C1 segment of cervical spinal cord (tissue), 14 donors: ENCODE measurements at places on chromosomes 5 and 9.

DNA sequence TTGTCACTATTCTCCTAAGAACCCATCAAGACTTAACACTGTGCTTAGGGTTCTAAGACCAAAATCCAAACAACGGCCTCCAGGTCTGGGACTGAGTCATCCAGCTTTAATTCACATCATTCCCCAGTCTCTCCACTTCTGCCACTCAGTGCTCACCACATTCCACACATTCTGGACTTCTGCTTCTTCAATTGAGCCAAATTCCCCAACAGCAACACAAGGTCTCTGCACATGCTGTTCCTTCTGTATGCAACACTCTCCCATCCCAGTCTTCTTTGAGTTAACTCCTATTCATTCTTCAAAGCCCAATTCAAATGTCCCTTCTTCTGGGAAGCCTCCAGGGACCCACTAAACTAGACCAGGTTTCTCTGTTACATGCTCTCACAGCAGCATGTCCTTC is 97.8 kb downstream of the GPR21 start:
- no peak for DNase-seq

- DNase-seq = no peak
These were observed 3.7 kb downstream of the SEMA4D start for GRCh38 chr9:89494199-89494598.

GRCh38 chr5:117082977-117083376 is 508.4 kb upstream of the SEMA6A start:
- DNase-seq = no peak

GRCh38 chr9:119801311-119801710 is 432.1 kb upstream of the BRINP1 start:
- no peak for DNase-seq

DNA sequence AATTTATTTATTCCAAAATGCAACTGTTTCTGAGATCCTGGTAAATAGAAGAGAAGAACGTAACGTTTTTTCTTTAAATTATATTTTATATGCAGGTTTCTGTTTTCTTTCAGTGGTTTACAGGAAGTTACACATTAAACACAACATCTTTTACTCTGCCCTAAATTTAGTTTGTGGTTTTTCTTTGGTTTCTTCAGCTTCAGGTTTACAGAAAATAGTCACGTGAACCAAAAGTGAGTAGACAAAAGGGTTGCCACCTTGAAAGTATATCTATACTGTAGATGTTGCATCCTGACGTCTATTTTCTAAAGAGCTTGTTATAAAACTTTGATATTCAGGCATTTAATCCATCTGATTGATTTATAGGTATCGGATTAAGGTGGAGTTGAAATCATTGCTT is 1236.6 kb downstream of the MAT2B start:
- DNase-seq = no peak

DNA sequence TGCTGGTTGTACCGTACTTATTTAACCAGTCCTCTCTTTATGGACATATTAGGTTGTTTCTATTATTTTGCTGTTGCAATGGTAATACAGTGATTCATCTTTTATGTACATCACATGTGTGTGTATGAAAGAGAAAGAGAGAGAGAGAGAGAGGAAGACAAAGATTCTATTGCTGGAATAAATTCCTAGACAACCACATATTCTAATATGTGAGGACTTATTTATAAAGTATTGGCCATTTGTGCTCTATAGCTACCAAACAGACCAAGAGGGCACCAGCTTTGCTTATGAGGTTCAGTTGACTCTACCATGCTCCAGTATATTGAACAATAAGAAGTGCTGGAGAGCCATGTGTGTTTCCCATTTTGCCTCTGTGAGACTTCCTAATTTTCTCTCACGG is 513.5 kb downstream of the DMAC1 start:
- DNase-seq = no peak
